ENCODE measurements at places on chromosomes 2 and 18. TPM values are rescaled to one million over a fixed set of nuclear protein-coding genes. Genes with fewer than 3 reads are reported as not detected.

- no peaks in the 10 kb centered on the region for H3K36me3 ChIP-seq
- H3K4me3 ChIP-seq: no peak overlapping the region
- no peak for DNase-seq
- H3K4me1 ChIP-seq: no peaks in the 10 kb centered on the region
- no peaks in the 10 kb centered on the region for H3K27me3 ChIP-seq
- H3K27ac ChIP-seq: no peak overlapping the region
These were observed 20.5 kb downstream of the NEDD4L start for GRCh38 chr18:58064406-58064998.

- no peak overlapping the region for H3K27ac ChIP-seq
- H3K4me3 ChIP-seq: no peak overlapping the region
- DNase-seq: no peak
- no peaks in the 10 kb centered on the region for H3K4me1 ChIP-seq
- peaks cover 25% of the 10 kb centered on the region for H3K27me3 ChIP-seq
These were observed 9.7 kb upstream of the TEKT4 start for GRCh38 chr2:94861308-94862152.

UGT1A10 gene
- total RNA-seq: 45.2 TPM

- no peaks in the 10 kb centered on the region for H3K27me3 ChIP-seq
- H3K27ac ChIP-seq: peak overlapping the region; percentile 91
- DNase-seq: no peak
- peak overlapping the region; percentile 36 for H3K4me3 ChIP-seq
- no peaks in the 10 kb centered on the region for H3K36me3 ChIP-seq
- H3K4me1 ChIP-seq: peaks cover 3% of the 10 kb centered on the region
These were observed 884 bp upstream of the RAPH1 start for GRCh38 chr2:203535784-203536585.

LYPD1 gene
- 0.66 TPM for total RNA-seq

- H3K4me3 ChIP-seq: no peak overlapping the region
- peak overlapping the region; percentile 10 for H3K27ac ChIP-seq
- H3K36me3 ChIP-seq: no peaks in the 10 kb centered on the region
- no peaks in the 10 kb centered on the region for H3K27me3 ChIP-seq
- DNase-seq: no peak
These were observed 175.4 kb downstream of the HDAC4 start for GRCh38 chr2:239225371-239225851.

DNA sequence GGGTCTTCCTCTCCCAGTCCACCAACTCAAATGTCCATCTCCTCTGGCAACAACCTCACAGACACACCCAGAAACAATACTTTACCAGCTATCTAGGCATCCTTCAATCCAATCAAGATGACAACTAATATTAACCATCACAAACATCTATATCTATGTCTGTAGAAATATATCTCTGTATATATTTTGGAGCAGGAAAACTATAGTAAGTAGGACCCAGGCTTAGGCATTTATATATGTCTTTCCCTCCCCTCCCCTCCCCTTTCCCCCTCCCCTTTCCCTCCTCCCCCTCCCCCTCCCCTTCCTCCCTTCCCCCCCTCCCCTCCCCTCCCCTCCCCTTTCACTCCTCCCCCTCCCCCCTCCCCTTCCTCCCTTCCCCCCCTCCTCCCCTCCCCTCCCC is 210.5 kb downstream of the RNF144A start:
- no peak overlapping the region for H3K27ac ChIP-seq
- no peaks in the 10 kb centered on the region for H3K27me3 ChIP-seq
- H3K4me1 ChIP-seq: no peaks in the 10 kb centered on the region
- no peak for DNase-seq
- H3K36me3 ChIP-seq: no peaks in the 10 kb centered on the region

AMER3 gene
- total RNA-seq: 0.56 TPM

PSTPIP2 gene
- total RNA-seq: 3.8 TPM

DNA sequence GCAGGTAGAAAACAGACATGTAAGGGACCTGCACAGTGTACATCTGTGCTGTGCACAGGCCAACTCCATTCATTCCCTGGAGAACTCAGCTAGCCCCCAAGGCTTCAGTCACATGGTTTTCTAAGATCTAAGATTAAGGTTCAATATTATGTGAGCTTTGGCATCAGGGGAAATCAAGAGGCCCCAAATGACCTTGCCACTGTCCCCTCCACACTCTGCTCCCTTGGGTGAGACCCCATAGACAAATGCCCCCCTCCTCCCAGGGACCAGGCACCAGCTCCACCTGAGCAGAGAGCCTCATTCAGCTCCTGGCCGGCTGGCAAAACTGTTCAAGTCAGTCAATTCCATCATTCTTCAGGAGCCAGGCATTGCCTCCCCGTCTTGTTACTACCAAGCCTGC is 93.6 kb upstream of the TMEM18 start:
- H3K4me1 ChIP-seq: no peaks in the 10 kb centered on the region
- H3K27me3 ChIP-seq: no peaks in the 10 kb centered on the region
- H3K27ac ChIP-seq: no peak overlapping the region

DNA sequence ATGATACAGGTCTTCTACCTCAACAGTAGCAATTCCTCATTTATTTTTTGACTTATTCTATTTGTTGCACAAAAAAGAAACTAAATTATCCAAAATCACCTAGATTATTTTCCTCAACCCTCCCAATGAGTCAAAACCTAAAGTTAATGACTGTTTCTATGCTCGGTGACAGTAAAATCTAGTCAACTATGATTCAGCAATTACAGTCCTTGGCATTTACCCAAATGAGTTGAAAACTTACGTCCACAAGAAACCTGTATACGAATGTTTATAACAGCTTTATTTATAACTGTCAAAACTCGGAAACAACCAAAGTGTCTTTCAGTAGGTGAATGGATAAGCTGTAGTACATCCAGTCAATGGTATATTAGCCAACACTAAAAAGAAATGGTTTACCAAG is 439.3 kb downstream of the CBLN2 start:
- no peak overlapping the region for H3K4me3 ChIP-seq
- no peaks in the 10 kb centered on the region for H3K36me3 ChIP-seq
- no peaks in the 10 kb centered on the region for H3K4me1 ChIP-seq
- H3K27me3 ChIP-seq: no peaks in the 10 kb centered on the region
- DNase-seq: no peak
- no peak overlapping the region for H3K27ac ChIP-seq

TSN gene
- total RNA-seq: 69.0 TPM

DNA sequence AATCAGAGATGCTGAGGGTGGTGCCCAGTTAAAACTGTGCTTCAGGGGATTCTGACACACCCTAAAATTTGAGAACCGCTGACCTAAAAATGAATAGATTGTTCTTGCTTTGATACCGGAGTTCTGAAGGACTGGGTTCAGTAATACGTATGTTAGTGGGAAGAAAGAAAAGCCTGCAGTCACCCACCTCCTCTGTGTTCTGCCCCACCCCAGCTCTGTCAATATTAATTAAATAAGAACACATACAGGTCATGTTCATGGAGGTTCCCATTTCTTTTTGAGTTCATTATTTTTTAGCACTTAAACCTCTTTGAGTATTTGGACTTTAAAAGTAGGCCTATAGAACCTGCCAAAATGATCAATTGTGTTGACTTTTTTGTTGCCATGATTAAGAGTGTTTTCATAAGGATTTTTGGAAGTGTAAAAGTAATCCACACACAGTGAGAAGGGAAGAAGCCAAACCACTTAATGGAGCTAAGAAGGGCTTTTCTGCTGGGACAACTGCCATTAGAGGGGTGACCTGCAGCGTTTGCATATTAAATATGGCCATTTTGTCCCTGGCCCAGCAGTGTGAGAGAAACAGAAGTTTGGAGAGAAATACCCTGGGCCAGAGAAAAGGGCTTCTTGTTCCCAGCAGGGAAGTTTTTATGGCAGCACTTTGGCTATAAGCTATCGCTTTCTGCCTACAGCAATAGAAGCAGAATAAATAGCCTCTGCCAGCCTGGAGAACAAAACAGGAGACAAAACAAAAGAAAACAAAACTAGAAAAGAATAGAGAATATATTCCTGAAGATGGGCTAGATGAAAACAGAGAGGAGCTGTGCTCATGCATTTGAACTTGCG is 80.7 kb upstream of the RNF152 start:
- no peak overlapping the region for H3K4me3 ChIP-seq
- no peaks in the 10 kb centered on the region for H3K4me1 ChIP-seq
- no peaks in the 10 kb centered on the region for H3K36me3 ChIP-seq
- H3K27me3 ChIP-seq: no peaks in the 10 kb centered on the region
- no peak for DNase-seq

DNA sequence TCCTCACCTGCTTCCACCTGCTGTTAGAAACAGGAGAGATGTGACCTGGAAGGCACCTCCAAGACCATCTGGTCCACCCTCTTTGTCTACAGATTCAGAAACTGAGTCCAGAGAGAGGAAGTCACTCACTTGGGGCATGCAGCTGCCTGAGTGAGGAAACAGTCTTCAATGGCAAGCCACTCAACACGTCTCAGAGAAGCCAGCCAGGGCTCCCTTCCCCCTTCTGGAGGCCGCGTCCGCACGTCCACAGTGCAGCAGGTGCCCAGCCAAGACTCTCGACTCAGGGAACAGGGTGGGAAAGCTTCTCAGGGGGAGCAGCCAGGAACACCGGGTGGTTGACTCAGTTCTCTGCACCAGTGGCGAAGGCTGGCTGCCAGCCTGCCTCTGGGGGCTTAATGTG is 201.7 kb downstream of the BCL11A start:
- H3K27me3 ChIP-seq: no peaks in the 10 kb centered on the region
- H3K36me3 ChIP-seq: no peaks in the 10 kb centered on the region
- no peak overlapping the region for H3K27ac ChIP-seq
- no peak overlapping the region for H3K4me3 ChIP-seq
- H3K4me1 ChIP-seq: no peaks in the 10 kb centered on the region
- no peak for DNase-seq

GRCh38 chr2:5021136-5021535 is 671.0 kb upstream of the SOX11 start:
- H3K27ac ChIP-seq: no peak overlapping the region
- no peak for DNase-seq
- no peaks in the 10 kb centered on the region for H3K36me3 ChIP-seq
- H3K4me1 ChIP-seq: no peaks in the 10 kb centered on the region
- no peaks in the 10 kb centered on the region for H3K27me3 ChIP-seq

GRCh38 chr2:20156836-20157192 is 68.1 kb downstream of the SDC1 start:
- no peaks in the 10 kb centered on the region for H3K27me3 ChIP-seq
- no peak for DNase-seq
- peaks cover 4% of the 10 kb centered on the region for H3K4me1 ChIP-seq
- peak overlapping the region; percentile 56 for H3K27ac ChIP-seq
- no peak overlapping the region for H3K4me3 ChIP-seq

CYP27A1 gene
- total RNA-seq: 54.0 TPM

- no peaks in the 10 kb centered on the region for H3K27me3 ChIP-seq
- H3K36me3 ChIP-seq: no peaks in the 10 kb centered on the region
- no peak for DNase-seq
These were observed 61.4 kb upstream of the DNER start for GRCh38 chr2:229775614-229776313.

GRCh38 chr2:133723133-133723532 is 154.9 kb upstream of the NCKAP5 start:
- no peak for DNase-seq
- no peaks in the 10 kb centered on the region for H3K27me3 ChIP-seq
- H3K4me3 ChIP-seq: no peak overlapping the region
- H3K27ac ChIP-seq: no peak overlapping the region

DNA sequence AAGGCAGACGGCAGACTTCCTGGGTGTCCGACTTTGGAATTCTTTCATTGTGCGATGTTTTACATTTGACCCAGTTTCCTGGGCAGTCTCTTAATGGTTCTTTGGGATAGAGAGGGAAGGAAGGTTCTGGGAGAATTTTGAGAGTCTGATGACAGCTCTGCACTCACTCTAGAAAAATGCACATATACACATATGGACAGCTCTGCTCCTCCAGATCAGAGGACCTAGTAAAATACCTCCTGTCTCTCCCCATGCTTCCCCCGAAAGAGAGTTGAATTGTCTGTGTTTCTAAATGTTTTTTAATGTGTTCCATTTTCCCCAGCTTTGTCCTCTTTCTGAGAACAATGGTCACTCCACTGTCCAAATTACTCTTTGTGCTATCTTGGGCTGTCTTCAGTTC is 102.0 kb upstream of the CXCR4 start:
- no peak overlapping the region for H3K27ac ChIP-seq
- DNase-seq: no peak
- no peaks in the 10 kb centered on the region for H3K36me3 ChIP-seq
- no peaks in the 10 kb centered on the region for H3K4me1 ChIP-seq
- H3K27me3 ChIP-seq: no peaks in the 10 kb centered on the region

- H3K4me1 ChIP-seq: no peaks in the 10 kb centered on the region
- no peak overlapping the region for H3K4me3 ChIP-seq
- no peaks in the 10 kb centered on the region for H3K36me3 ChIP-seq
- no peaks in the 10 kb centered on the region for H3K27me3 ChIP-seq
- no peak overlapping the region for H3K27ac ChIP-seq
These were observed 583.1 kb upstream of the HS6ST1 start for GRCh38 chr2:128901572-128902391.

DNA sequence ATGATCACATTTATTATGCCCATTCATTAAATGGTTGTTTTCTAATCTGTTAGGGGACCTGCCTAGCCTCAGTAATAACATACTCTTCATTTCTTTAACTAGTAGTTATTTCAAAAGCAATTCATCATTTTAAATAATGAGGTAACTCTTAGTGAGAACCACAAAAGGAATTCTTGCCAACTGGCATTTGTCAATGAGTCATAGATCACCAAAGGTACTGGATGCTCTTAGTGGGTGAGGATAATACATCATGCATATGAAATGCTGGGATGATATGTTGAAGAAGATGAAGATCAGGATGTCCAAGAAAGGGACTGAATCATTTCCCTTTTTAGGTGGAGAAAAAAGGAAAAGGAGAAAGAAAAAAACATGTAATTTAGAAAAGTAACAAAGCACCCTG is 826.2 kb upstream of the DDX18 start:
- no peaks in the 10 kb centered on the region for H3K4me1 ChIP-seq
- H3K4me3 ChIP-seq: no peak overlapping the region
- H3K27ac ChIP-seq: no peak overlapping the region
- H3K27me3 ChIP-seq: no peaks in the 10 kb centered on the region

- no peaks in the 10 kb centered on the region for H3K27me3 ChIP-seq
- H3K27ac ChIP-seq: no peak overlapping the region
- H3K4me3 ChIP-seq: no peak overlapping the region
These were observed 104.2 kb downstream of the ZNF521 start for GRCh38 chr18:25247725-25248124.

HRH4 gene
- total RNA-seq: not detected
